Hypothalamus (tissue), 51 donors: ENCODE measurements at places on chromosomes 13 and 19.

- DNase-seq = no peak
Measured at GRCh38 chr13:51562011-51562671, 22.1 kb upstream of the WDFY2 start.

DNA sequence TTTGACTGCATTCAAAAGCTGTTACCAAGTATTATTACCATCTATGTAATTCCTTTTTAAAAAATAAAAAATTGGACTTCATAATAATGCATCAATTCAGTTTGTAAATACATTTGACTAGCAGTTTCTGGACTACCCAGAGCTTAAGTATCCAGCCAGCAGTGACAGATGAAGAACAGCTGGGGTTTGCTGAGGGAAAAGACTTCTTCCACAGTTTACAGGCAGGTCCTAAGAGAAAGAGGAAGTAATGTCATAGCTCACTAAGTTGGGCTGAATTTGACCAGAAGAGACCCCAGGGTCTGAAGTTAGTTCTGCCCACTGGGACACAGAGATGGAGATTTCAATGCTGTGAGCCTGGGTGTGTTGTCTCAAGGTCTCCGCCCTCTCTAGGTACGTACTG is 96.4 kb downstream of the MBNL2 start:
- DNase-seq = no peak

DNA sequence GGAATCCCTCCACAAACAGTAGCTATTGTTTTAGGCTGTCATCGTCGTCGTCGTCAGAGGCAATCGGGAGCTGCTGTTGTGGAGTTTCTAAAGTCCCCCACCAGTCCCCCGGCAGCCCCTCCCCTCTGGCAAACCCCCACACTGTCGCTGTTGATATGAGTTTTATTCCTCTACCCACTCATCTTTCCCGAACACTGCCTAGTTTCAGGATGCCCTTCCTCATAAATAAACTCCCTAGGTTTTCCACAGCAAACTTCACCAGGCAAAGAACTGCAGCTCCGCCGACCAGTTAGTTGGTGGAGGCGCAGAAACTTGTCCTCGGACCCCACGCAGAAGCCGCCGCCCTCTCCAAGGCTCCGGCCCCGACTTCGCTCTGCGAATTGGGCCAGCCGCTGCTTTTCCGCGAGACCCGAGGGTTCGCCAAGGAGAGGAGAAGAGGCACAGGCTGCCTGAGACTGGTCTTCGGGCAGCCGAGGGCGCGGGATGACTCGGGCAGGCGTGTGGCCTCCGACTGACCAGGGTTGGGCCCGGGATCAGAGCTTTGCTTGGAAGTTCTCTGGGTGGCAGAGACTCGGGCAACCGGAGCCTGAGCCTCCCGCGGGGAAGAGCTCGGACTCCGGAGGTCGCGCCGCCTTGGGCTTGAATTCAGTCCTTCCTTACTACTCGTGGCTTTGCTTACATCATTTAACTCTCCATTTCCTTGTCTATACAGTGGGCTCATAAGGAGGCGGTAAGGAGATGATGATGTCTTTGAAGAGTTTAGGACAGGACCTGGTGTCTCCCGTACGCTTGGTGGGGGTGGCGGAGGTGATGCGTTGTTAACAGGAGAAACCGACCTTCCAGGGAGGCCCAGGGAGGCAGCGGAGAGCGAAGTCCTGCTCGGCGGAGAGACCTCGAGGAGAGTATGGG is 7.9 kb downstream of the PDX1 start:
- DNase-seq = no peak

DNA sequence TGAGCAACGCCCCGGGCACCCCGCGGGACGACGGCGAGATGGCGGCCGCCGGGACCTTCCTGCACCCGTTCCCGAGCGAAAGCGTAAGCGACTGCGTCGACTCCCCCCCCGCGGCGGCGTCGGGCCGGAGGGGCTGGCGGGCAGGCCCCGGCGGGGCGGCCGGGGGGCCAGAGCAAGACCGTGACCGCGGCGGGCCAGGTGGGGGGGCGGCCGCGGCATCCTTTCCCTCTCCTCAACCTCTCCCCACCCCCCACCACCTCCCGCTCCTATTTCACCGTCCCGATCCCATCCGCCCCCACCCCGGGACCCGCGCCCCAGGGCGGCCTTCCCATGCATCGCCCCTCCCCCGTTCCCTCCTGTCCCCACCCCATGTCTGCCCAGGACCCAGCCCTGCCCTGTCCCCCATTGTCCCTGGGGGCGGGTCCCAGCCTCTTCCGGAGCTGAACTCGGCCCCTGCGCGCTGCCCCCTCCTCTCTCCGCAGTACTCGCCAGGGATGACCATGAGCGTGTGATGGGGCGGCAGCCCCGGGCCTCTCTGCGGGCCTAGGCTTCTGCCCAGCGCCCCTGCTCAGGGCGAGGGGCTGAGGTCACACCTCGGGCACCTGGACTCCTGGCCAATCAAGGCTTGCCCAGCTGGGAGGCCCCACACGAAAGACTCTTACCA is 4.1 kb downstream of the ISYNA1 start:
- no peak for DNase-seq

GRCh38 chr19:45347570-45348366 is 7.2 kb downstream of the KLC3 start:
- no peak for DNase-seq

DNA sequence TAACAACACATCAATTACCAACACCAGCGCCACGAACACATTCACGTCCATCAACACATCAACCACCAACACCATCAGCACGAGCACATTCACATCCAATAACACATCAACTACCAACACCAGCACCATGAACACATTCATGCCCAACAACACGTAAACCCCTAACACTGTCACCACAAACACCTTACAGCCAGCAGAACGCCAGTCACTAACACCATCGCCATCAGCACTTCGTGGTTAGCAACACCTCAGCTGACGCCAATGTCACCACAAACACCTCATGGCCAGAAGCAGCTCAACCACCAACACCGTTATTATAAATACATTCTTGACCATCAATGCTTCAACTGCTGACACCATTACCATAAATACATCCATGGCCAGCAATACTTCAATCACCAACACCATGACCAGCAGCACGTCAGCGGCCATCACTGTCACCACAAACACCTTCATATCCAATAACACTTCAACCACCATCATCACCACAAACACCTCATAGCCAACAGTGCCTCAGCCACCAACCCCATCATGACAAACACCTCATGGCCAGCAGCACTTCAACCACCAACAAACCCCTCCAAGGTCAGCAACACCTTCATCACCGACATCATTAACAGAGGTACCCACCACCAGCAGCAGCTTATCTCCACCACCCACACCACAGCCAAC is 9.4 kb downstream of the FCER2 start:
- DNase-seq = no peak

DNA sequence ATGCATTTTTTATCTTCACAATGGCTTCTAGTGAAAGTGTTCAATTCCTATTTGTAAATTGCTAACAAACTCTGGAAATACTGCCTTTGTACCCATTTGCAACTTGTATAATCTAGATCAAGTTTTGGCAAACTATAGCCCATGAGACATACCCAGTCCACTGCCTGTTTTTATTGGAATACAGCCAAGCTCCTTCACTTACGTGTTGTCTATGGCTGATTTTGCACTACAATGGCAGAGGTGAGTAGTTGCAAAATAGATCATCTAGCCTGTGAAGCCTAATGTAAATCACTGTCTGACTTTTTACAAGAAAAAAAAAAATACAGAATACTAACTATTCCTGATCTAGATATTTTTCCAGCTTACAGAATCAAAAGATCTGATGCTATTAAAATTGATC is 37.1 kb downstream of the DZIP1 start:
- no peak for DNase-seq

GRCh38 chr13:107170270-107170931 is 602.5 kb upstream of the ARGLU1 start:
- no peak for DNase-seq

DNA sequence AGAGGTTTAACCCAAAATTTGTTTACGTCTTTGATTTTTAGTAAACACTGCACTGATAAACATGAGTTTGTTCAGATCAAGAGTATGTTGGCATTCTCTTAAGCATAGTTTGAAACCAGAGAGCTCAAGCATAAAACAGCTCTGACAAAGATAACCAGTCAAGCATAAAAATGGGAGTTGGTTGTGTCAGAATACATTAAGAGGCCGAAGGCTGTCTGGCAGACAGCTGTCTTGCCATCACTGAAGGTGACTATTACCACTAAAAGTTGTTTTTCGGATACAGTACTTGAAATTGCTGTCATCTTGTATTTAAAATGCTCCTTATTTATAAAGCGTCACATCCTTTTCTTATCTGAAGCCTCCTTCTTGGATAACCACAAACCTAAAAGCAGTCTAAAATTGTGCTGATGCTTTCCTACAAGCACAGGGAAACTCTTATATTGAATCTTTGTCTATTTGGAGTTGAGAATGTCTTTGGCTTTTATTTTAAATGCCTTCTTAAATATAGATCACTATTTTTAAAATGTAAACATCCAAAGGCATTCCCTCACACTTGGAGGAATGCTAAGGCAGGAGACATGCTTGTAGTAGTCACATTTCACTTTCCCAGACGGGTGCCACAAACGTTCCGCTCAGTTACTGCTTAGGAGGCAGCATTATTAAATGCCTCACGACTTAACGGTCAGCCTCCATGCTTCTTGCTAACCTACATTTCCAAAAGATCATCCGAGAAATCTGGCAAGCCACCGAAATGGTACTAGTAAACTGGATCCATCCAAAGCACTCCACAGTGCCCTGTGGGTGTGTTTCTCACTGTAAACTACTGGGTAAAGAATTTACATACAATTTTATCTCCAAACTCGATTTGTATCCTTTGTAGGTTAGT is 1.5 kb downstream of the SMAD9 start:
- DNase-seq = peak; percentile 55

GRCh38 chr13:27954406-27954851 is 14.7 kb downstream of the CDX2 start:
- no peak for DNase-seq

GRCh38 chr13:91369441-91369831 is 21.9 kb downstream of the MIR17HG start:
- DNase-seq = no peak

GRCh38 chr19:16402041-16402440 is 69.7 kb downstream of the EPS15L1 start:
- DNase-seq = no peak

DNA sequence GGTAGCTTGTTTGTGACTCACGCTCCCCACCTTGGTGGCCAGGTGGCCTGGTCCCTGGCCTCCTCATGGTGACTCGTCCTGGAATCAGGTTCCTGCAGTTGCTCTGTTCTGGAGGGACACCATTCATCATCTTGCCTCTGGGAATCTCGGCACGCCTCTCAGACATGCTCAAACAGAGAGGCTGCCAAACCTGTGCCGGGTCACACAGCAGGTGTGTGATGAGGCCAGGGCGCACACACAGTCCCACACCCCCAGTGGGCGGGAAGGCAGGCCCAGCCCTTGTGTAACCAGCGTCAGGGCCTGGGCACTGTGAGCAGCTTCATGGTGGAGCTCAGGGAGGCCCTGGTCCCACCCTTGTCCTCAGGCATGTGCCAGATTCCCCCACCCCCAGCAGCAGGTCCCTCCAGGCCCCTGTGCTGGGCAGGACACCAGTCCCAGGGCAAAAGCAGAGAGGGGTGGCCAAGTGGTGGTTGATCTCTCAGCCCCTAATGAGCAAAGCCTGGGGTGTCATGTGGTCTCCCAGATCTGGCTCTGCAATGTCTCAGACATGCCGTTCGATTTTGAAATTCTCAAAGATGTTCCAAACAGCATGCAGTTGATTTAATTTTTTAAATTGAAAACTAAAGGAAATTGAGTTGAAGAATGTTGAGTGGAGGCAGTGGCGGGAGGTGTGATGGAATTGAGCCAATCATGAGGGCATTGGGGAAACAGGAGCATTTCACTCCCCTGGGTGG is 12.1 kb downstream of the CEBPA start:
- DNase-seq = no peak

GRCh38 chr19:47626238-47626637 is 17.3 kb downstream of the BICRA start:
- no peak for DNase-seq

- no peak for DNase-seq
Measured at GRCh38 chr13:29279356-29280254, 315.9 kb downstream of the SLC7A1 start.

DNA sequence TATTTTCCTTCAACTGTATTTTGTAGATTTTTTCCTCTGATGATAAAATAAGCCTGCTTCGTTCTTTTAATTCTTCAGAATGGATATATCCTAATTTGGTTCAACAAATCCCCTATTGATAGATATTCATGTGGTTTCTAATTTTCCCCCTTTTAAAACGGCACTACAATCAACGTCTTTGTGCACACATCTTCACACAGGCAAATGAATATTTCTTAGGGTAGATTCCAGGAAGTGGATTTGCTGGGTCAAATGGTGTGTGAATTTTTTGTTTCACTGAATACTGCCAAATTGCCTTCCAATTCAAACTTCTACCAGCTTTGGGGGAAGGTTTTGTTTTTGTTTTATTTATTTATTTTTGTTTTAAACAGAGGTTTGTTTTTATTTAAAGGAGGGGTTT is 287.2 kb downstream of the FOXO1 start:
- DNase-seq = no peak

- DNase-seq = no peak
Measured at GRCh38 chr13:93881411-93881810, 598.1 kb downstream of the DCT start.

- DNase-seq = no peak
Measured at GRCh38 chr13:61486496-61486895, 70.8 kb upstream of the PCDH20 start.

GRCh38 chr19:45515081-45515624 is 7.9 kb downstream of the VASP start:
- DNase-seq = no peak

- DNase-seq = peak; percentile 81
Measured at GRCh38 chr13:41547251-41548000, 90.1 kb downstream of the RGCC start.

DNA sequence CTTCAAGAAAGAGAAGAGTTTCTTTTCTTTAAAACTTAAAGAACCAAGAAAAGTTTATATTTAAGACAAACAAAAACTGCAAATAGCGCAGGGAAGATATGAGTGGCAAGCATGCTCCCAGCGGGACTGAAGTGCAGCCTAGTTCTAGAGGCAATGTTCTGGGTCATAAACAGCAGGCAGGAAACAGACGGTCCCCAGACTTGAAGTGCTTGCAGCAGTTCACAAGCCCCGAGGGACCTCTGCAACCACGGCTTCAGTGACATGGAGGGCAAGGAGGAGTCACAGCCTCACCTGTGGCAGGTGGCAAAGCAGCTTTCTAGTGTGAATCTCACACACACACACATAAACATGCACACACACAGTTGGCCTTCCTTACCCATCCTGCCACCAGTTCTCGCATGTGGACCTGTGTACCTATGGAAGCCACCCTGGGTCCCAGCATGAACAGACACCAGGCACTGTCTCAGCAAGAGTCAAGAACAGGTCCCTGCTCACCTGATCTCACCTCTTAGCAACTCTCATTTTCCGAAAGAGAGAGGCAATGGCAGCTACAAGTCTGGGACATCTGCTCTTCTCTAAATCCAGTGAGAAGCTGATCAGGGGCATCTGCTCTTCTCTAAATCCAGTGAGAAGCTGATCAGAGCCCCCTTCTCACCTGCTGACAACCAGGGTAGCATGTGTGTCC is 162.0 kb downstream of the EFNB2 start:
- DNase-seq = no peak

GRCh38 chr13:29171244-29171643 is 351.1 kb downstream of the MTUS2 start:
- DNase-seq = no peak
